ENCODE measurements at places on chromosomes 4 and X.

DNA sequence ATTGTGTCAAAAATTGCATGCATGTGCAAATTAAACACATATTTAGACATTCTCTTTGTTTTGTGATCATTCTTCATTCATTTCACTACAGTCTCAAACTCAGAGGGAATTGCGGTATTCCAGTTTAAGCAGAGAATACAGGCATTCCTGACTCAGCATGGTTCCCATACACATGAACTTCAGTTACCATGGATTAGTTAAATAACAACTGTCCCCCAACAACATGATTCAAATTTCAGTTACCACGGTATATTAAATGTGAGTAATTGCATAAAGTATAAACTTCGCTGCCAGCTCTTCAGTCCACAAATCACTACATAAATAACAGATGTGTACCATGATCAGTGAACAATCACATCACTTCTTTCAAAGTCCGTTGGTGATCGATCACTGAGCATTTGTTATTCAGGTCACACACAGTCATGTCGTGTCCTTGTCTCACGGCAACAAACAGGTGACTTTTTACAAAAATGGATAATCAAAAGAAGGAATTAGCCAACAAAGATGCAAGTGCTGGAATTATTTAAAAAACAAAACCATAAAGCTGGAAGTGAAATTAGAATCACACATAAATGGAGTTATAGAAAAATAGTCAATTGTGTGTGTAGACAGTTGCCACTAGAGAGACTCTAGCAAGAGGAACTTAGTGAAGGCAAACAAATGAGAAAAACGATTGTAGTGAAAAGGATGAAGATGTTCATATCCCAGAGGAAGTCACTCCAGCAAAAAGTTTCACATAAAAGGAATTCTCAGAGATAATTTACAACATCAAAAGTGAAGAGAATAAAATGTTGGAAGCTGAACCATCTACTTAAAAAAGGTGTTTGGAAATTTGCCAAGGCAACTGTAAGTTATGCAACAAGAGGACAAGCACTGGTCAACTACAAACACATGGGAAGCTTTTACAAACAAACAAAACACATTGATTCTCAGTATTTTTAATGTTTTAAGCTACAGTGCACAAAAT, 138.6 kb upstream of the SMARCAD1 start:
- no peak for DNase-seq

DNA sequence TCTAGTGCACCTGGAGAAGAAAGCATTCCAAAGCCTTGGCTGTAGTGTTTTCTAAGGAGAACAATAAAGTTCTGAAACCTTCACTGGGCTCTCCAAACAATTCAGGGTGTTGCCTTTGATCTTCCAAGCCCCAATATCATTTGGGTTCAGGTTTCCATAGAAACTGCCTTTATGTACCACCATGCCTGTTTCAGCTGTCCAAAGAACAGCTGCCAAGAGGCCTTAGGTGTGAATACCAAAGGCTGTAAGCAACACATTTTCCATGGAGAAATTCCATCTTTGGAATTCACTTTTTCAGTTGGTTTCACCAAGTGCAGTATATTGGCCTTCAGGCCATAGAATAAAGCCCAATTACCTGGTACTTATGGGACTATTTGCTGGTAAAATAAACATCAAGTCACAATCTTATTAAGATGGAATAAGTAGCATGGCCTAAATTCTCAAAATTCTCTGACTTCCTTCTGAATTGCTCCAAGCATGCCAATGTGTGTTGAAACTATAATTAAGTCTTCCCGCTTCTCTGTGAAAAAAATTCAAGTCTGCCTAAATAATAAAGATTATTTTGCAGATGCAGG, 61.9 kb downstream of the COX18 start:
- DNase-seq, result no peak

DNA sequence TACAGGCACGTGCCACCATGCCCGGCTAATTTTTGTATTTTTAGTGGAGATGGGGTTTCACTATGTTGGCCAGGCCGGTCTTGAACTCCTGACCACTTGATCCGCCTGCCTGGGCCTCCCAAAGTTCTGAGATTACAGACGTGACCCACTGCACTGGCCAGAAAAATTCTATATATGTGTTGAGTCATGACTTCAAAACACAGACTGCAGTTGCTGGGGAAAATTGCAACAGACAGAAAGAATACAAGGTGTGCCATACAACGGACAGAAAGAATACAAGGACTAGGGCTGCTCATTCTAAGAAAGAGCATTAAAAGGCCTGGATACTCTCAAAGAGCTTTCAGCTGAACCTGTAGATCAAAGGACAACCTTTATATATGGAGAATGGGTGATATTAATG, 109.6 kb upstream of the ACSL4 start:
- DNase-seq, result no peak

DNA sequence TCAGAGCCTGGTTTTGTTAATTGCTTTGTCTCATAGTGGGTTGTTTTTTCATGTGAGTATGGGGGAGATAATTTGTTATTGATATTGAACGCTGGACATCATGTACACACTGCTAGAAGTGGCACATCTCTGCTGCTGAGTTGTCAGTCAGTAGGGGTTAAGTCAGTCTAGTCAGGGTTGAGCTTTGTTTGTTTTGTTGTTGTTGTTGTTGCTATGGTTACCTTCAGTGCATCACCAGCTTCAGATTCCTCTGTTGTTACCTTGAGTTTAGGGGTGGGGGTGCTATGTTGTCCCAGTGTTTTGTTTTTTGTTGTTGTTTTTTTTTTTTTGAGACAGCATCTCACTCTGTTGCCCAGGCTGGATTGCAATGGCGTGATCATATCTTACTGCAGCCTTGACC, 9.9 kb downstream of the YIPF6 start:
- no peak for DNase-seq

GRCh38 chr4:131509521-131509920, 1639.6 kb upstream of the PCDH10 start:
- DNase-seq, result no peak

DNA sequence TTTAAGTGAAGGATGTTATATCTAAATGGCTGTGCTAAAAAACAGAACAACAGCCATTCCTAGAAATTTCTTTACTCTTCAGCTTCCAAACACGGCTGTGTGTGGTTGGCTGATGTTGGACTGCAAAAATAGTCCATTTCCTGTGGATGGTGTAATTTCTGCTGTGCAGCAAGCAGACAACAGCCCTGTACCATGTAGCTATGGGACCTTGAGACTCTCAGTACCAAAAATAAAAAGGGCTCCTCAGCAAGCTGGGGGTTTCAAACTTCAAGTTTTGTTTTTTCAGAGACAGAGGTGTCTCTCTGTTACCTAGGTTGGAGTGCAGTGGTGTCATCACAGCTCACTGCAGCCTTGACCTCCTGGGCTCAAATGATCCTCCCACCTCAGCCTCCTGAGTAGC, 18.1 kb downstream of the CD40LG start:
- no peak for DNase-seq

GRCh38 chrX:154824638-154825037, 9.8 kb downstream of the SMIM9 start:
- no peak for DNase-seq

- DNase-seq, result no peak
Observed at GRCh38 chr4:65227628-65228027, 442.7 kb downstream of the EPHA5 start.

DNA sequence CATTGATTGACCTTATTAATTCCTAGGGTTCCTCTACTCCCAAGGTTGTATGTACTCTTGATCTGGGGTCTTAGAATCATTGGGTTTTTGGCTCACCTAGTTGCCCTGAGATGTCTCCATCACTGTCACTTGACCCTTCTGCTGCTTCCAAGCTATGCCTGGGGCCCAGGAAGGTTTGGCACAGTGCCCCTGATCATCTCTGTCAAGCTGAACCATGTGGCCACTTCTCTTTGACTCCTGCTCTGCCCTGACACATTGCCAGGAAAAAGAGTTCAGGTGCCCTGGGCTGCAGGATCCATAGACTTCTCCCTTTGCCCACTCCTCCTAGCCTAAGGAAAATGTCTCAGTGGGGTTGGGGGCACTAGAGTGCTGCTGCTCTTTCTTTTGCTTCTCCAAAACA, 3.9 kb upstream of the CHST7 start:
- DNase-seq, result no peak

GRCh38 chr4:97525236-97525635, 618.0 kb downstream of the STPG2 start:
- no peak for DNase-seq

GRCh38 chr4:27081675-27082586, 221.3 kb downstream of the STIM2 start:
- no peak for DNase-seq

DNA sequence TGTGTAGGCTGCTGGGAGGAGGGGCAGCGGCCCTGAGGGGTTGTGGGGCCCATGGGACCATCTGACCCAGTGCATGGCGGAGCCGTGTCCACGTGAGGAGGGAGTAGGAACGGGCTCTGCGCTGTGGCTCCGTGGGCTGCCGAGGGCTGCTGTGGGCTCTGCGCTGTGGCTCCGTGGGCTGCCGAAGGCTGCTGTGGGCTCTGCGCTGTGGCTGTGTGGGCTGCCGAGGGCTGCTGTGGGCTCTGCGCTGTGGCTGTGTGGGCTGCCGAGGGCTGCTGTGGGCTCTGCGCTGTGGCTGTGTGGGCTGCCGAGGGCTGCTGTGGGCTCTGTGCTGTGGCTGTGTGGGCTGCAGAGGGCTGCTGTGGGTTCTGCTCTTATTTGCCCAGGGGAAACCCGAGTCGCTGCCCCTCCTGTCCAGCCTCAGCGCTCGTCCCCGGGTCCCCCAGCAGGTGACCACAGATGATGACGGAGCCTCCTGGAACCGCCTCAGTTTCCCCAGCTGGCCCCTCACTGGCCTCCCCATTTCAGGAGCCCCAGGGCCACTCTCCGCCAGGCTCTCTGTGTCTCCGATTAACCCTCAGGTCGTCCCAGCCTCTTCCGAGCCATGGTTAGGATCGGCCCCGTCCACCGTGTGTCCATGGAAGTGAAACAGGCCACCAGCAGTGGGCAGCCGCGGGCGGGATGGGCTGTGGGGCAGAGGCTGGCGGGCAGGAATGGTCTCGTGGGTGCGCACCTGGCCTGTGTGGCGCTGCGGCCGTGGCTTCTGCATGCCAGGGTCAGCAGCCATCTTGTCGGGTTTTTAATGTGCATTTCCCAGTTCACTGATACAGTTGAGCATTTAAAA, 20.0 kb downstream of the PCGF3 start:
- DNase-seq, result no peak

GRCh38 chr4:17647927-17648326, 33.5 kb downstream of the MED28 start:
- DNase-seq, result no peak

DNA sequence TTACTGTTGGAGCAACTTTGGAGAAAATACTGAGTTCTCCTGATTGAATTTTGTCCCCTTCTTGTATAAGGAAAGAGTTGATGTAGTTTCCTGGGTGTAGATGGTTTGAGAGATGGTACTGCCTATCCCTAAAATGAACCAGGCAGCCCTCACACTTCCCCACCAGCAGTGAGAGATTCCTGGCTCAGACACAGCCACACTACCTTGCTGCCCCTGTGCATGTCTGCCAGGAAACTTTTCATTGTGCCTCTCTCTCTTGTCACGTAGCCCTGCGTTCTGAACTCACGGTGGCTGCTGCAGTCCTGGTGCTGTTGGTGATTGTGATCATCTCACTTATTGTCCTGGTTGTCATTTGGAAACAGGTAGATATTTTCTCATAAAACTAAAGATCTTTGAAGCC, 45.2 kb downstream of the PDGFRA start:
- no peak for DNase-seq

DNA sequence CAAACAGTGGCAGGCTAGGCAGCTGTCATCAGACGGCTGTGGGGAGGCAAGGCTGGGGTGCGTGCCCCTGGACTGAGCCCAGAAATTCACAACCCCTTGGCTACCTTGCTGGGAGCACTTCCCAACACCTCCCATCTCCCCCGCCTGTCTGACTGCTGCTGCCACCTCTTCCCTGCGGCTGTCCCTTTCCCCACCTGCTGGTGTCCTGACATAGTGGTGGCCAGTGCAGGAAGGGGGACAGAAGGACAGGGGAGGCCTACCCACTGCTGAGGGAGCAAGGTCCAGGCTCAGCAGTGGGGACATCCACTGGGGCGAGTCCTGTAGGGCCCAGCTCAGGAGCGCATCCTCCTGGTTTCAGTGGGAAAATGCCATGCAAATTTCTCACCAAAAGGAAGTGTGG, 3.4 kb downstream of the ABCD1 start:
- no peak for DNase-seq

DNA sequence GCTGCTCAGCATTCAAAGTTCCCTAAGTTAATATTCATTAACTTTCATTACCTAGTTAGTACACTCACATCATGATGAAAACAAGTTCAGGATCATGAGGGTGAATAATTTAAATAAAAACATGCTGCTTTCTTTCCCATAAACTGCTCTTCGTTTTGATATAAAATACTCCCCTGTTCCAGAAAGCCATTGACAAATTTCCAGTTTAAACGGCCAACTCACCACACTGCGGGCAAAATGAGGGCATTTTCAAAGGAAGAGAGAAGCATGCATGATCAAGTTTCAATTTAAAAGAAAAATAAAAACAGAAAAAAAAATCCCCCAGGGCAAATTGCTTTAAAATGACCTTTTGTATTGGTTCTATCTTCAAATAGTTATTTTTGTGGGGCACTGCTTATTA, 69.6 kb downstream of the EPHA5 start:
- DNase-seq, result no peak

DNA sequence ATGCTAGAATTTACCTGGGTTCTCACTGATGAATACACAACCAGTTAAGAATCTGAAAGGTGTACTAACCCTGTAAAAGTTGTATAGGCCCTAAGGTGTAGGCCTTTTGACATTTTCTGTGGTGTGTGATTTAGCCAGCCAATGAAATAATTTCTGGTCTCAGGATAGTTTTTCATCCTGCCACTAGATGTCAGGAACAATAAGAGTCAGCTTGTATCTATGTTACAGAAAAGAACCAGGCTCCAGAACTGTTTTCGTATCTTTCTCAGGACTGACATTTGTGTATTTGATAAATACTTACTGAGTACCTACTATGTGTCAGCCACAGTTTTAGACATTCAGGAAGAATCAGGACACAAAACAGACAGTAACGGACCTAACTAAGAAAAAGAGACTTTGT, 673.6 kb upstream of the TENM3 start:
- DNase-seq, result no peak

- no peak for DNase-seq
Observed at GRCh38 chr4:184890499-184890898, 64.7 kb upstream of the ACSL1 start.

- DNase-seq, result no peak
Observed at GRCh38 chrX:20913760-20914159, 460.5 kb upstream of the CNKSR2 start.
